ENCODE measurements at places on chromosomes 3 and 15. TPM values are rescaled to one million over a fixed set of nuclear protein-coding genes. Genes with fewer than 3 reads are reported as not detected.

- no peak for DNase-seq
Observed at GRCh38 chr3:99366663-99367429, 271.5 kb upstream of the COL8A1 start.

DNA sequence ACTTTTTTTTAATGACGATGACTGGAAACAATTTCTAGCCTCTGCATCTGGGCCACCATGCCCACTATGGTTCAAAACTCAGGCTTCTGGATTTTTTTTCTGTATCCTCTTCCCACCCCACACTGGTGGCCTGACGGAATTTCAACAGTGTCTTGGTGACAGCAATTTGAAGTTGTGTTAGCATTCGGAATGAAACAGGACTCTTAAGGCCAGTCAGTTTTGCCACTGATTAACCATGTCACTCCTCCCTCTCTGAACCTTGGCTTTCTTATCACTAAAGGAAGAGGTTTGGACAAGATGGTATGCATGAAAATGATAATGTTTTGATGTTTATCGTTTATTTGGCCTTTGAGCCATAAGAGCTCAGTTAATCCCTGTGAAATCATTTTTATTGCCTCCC is 41.6 kb upstream of the BDH1 start:
- DNase-seq, result no peak

DNA sequence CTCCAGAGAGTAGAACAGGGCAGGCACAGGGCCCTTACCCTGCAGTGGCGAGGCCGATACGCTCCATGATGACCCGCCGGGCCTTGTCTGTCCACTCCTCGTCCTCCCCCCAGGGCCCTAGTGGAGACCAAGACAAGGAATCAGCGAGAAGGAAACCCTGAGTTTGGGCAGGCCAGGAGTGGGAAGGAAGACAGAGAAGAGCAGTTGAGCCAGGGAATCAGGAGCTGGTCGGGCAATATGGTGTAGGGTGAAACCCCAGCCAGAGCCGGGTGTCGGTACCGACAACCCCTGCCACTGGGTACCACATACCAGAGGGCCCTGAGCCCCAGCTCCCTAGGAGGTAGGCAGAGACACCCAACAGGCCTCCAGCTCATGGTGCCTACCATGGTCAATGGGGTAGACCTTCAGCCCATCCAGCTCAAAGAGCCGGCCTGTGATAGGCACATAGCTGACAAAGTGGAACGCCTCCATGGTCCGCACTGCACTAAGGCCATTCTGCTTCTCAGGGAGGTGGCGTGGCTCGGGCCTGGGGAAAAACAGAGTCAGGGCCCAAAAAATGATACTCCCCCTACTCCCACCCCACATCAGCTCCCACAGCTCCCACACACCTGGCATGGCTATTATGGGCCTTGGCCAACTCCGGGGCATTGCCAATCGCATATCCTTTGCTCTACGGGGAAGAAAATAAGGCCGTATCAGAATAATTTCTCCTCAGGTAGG is 38.0 kb downstream of the SEMA3G start:
- no peak for DNase-seq

SEMA7A gene
- 1.2 TPM for polyA plus RNA-seq

ROPN1B gene
- 0.13 TPM for polyA plus RNA-seq

DNA sequence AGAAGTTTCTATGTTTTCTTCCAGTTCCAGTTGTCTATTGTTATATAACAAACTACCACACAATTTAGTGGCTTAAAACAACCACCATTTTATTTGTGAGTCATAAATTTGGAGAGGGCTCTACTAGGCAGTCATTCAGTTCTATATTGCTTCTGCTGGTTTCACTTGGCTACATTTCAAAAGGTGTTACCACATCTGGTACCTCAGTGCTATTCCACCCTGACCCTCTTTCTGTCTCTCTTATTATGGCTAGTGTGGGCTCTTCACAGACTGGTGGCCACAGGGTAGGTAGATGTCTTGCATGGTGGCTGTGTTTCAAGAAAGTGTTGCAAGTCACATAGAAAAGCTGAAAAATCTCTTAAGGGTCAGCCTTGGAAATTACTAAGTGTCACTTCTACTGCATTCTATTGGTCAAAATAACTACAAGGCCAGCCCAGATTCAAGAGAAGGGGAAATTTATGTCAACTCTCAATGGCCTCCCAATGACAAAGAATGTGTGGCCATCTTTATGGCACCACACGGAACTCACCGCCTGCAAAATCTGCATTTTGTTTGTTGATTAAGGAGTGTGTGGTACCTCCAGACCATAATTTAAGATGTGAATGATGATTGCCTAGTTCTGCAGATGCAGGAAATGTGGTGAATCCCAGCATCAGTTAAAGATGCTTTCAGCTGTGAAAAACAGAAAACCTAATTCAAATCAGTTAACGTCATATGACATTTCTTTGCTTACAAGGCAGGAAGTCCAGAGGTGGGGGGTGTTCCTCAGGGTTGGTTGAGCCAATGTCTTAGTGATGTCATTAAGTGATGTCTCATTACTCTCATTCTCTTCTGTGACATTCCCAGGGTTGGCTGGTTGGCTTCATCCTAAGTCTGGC is 105.8 kb upstream of the RASGRP1 start:
- no peak for DNase-seq

- DNase-seq, result no peak
Observed at GRCh38 chr3:113214917-113215595, 3.7 kb downstream of the BOC start.

DNA sequence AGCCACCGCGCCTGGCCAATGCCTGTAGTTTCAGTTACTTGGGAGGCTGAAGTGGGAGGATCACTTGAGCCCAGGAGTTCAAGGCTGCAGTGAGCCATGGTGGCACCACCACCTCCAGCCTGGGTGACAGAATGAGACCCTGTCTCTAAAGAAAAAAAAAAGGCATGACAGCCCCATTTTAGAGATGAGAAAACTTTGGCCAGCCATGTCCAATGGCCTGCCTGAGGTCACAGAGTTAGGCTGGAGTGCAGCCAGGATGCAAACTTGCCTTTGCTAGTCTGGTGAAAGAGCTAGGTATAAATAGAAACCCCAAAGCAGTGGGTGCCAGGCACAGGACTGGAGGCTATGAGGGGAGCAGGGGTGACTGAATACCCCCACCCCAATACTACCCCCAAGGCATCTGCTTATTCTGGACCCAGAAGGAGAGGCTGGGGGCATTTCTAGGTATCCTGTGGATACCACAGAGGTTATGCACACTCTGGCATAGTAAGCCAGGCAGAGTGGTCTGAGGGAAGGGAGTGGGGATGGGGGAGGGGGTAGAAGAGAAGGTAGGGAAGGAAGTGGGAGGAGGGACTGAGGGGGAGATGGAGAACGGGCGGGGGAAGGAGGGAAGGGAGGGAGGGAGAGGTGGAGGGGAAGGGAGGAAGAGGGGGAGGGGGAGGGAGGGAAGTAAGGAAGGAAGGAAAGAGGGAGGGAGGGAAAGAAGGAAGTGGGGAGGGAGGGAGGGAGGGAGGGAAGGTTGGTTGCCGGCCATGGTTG is 16.2 kb upstream of the C15orf39 start:
- DNase-seq, result no peak

- DNase-seq, result no peak
Observed at GRCh38 chr3:50521572-50521971, 18.1 kb upstream of the CACNA2D2 start.

GOLGA8R gene
- polyA plus RNA-seq, result 0.51 TPM

All from psoas muscle (tissue), 8 donors.